CD4-positive, alpha-beta T cell treated with Interleukin-4 for 1 hour (primary cell): ENCODE measurements at places on chromosomes 6 and 20.

DNA sequence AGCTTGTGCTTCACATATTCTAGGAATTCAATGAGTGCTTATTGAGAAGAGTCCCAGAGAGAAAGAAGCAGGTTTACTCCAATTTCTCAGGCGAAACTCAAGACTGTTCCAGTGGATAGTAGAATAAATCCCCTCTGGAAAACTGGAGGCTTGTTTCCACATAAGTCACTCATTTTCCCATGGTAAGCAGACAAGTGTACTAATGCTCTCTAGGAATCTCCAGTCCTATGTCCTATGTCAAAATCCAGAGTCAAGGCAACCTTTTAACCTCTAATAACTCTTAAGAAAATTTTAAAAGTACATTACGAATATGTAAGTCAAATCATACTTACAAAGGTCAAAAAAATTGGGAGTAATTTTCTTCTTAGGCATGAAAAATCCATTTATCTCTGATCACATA is 35.2 kb downstream of the SMLR1 start:
- no peak for DNase-seq

DNA sequence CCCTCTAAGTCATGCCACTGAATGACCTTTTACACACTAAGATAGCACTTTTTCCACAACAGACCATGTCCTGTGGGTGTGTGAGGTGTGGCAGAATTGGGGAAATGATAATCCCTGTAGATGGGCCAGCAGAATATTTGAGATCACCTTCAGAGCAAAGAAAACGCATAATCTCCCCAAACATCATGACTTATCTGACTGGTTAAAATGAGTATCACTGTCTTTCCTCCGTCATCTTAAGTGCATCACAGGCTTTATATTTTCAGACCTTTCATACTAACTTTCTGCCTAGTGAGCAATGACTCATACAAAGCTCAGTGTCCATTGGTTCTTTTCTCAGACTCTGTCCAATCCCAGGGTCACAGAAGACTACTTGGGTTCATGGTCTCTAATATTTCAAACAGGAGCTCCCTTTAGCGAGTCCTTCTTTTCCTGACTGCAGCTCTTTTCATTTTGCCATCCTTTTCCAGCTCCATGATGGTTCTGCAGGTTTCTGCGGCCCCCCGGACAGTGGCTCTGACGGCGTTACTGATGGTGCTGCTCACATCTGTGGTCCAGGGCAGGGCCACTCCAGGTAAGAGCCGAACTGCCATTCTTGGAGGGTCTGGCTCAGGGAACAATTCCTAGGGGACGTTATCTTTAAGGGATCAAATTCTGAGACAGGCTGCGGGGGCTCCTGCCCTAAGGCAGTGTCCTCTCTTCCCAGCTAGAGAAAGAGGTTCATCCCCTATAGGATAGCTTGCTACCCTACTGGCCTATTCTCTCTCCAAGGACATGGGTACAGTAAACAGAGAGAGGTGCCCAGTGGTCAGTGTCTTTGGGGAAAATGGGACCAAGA is at the start of gene HLA-DPB1:
Gene HLA-DPB1, plus strand, starts transcription at position 423 of the 838 bp plus-strand sequence. Its CDS starts 52 bp downstream, at position 475.
- DNase-seq, result peak; percentile 66

DNA sequence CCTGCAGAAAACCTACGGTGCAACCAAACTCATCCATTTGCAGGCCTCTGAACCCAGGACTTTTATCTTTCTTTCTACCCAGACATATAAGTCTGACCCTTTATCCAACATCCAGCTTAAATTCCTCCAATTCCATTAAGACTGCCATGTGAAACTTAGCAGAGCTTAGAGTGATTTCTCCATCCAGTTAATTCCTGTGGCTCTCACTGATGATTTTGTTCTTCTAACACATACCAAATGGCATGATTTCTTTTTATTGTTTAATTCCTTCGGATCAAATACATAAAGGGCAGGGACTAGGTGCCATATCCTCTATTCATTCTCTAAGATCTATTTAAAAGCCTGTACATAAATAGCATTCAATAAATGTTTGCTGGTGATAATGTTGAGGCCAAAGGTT is 92.9 kb downstream of the TASP1 start:
- no peak for DNase-seq

DNA sequence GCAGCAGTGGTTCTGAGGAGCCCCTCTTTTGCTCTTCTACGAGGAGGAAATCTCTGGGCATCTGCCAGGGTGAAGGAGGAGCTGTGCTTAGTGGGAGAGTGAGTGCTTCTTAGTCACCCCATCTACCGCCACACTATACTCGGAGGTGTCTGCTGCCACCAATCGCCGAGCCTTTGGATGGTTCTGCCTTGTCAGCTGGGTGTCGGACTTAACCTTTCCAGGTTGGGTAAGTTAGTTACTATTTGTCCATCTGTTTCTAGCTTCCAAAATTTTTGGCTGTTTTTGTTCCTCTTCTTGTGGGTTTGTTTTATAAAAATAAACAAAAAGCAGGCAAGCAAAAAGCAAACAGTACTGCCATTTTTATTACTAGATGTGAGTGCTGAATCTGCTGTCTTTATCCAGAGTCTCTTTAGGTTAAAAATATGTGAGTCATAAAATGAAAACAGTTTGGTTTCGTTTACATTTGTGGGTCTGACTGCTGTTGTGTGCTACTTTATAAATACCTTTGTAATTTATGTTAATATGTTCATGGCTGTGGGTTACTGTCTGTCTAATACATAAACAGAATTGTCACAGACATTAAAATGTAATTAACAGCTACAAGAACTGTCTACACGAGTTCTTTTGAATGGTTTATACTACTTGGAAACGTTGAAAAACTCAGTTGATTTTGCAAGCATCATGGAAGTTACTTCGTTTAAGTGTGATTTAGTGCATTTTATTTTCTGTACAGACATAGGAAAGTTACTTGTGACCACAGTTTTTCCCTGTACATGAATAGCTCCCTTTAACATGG is 89.2 kb downstream of the ARID1B start:
- no peak for DNase-seq

- DNase-seq, result no peak
Observed at GRCh38 chr6:145502416-145502815, 232.9 kb downstream of the EPM2A start.

GRCh38 chr6:152293404-152293803 is 343.8 kb downstream of the SYNE1 start:
- no peak for DNase-seq

GRCh38 chr20:47280228-47280627 is 76.3 kb downstream of the ZMYND8 start:
- DNase-seq, result no peak

DNA sequence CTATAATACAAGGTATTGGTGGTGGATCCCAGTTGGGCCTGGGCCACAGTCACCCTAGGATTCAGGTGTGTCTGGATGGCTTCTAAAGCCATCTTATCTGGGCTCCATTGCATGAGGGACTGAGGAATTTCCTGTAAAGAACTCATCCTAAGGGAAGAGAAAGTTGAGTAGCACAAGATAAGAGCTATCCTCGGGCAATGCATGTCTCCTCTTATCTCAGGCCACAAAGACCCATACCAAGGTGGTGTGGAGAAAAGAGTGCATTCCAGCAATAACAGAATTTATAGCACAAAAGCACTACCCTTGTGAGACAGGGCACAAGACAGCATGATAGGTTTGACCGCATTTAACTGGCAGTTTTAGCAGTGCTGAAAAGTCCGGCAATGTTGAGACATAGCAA is 14.3 kb upstream of the MTRF1L start:
- DNase-seq, result no peak

- no peak for DNase-seq
Observed at GRCh38 chr6:83303426-83303825, 110.3 kb downstream of the RWDD2A start.

GRCh38 chr6:25769983-25770382 is 15.4 kb downstream of the SLC17A4 start:
- DNase-seq, result no peak

DNA sequence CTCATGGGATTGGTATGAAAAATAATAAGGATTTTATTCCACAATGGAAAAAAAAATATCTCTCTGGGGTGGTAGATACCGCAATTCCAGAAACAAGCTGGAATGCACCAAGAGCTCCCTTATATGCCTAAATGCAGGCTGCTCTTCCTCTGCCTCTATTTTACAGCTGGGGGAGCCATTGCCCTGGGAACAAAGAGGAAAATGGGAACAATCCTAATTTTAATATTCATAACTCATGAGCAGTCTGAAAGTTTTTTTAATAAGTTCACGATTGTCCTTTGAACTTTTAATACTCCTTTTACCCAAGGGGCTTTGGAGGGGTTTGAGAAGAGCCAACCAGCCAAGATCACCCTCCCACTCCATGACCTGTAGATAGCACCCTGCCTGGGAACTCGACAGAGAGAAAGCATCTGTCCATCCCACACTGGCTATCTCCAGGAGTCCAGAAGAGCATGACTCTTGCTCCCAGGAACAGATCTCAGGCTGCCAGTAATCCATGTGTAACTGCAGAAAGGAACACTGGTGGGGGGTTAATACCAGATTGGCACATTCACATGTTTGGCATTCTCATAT is 74.7 kb downstream of the CD83 start:
- DNase-seq, result no peak

DNA sequence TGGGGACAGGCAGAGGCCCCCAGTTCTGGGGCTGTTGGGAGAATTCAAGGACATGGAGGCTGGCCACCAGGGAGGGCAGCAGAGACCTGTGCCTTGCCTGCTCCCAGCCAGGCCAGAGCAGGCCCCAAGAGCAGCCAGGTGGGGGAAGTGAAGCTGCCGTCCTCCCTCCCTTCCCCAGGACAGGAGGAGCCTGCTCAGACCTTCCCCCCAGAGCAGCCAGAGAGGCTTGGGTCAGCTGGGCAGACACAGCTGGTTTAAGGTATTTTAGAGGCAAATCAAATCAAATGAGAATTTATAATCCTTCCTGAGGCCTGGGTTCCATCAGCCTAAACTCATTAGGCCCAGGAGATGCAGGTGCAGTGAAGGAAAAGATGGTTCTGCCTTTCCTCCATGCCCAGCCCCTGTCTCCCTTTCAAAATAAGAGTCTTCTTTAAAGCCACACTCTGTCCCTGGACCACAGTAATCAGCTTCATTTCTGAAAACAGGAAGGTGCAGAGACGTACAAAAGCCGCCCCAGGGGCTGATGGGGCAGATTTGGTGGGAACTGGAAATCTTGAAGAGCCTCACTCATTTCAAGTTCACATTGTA is 21.7 kb downstream of the BMP7 start:
- DNase-seq, result no peak

DNA sequence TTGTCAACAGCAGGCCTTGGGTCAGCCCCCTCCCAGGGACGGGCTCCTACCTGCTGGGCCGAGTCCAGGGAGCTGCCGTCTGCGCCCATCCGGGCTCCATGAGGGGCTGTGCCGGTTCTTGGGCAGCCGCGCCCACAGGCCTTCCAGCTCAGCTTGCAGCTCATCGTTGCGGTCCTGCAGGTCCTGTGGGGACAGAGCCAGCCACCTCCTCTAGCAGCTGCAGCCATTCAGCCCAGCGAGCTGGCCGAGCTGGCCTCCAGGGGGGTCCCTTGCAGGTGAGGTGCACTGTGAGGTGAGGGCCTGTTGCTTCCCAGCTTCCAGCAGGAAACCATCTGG is 74.4 kb downstream of the GINS1 start:
- no peak for DNase-seq

DNA sequence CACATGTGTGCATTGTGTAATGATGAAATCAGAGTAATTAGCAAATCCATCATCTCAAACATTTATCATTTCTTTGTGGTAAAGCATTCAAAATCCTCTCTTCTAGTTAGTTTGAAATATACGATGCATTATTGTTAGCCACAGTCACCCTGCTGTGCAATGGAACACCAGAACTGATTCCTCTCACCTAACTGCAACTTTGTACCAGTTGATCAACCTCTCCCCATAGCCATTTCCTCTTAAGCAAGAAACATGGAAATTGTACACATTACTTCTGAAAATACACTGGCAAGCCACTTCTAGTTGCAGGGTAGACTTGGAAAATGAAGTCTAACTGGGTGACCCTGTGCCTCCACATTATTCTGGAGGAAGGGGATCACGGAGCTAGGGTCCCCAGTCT is 58.1 kb upstream of the ESR1 start:
- no peak for DNase-seq

DNA sequence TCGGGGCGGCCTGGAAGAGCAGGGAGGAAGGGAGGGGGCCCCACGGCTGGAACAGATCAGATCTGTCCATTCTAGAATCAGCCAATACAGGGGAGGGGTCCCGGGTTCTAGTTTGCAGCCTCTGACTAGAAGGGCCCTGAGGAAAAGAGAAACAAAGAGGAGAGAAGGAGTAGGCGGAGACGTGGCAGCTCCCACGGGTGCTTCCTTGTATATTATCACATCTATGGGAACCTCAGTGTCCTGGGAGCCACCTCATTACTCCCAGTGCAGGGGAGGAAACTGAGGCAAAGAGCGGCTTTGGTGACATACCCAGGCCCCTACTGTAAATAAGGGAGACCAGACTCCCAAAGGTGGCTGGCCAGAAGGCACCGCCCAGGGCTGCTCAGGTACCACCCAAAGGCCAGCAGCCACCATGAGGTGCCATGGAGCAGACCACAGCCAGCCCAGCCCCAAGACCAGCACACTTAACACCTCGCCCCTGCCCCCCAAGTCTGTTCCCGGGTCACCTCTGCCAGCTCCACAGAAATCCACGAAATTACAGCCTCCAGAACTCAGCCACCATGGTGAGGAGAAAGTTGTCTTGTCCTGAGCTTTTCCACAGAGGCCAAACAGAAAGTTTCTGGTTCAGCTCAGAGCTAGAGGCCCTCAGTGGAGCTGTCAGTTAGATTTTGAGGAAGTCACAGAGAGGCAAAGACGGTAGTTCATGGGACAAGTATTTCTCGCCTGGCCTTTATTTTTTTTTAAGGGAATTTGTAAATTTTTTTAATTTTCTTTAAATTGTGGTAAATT is 2.1 kb downstream of the ZC3H12D start:
- DNase-seq, result peak; percentile 28

DNA sequence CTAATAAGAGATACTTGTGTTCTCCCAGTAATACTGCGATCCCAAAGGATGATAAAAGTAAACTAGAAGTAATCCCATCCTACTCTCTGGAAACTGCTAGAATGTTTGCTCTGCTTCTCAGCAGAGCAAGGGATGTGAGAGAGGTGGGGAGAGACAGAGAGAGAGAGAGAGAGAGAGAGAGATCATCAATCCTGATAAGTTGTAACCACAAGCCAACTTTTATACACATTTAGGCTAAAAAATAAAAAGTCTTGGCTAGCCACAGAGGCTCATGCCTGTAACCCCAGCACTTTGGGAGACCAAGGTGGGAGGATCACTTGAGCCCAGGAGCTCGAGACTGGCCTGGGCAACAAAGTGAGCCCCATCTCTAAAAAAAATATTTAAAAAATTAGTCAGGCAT is 16.0 kb upstream of the TRIM38 start:
- DNase-seq, result no peak

DNA sequence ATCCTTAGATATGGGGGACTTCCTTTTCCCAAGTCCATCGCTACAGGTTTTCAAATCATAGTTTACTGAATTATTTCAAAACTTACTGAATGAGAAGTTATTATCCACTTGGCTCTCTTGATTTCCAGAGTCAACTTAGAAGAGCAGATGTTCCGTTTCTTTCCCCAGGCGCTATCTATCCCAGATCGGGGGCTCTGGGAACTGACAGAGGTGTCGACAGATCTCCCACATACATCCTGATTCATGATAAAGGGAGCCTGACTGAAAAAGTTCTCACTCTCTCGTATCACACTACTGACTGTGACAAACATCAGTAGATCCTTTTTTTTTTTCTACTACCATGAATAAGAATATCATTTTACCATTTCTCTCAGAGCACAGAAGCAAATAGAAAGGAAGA is 654.8 kb downstream of the RNF144B start:
- DNase-seq, result no peak

- no peak for DNase-seq
Observed at GRCh38 chr20:54844346-54844745, 369.0 kb downstream of the DOK5 start.

GRCh38 chr6:42509256-42509655 is 54.6 kb upstream of the UBR2 start:
- DNase-seq, result no peak

- no peak for DNase-seq
Observed at GRCh38 chr6:84854811-84855400, 90.5 kb upstream of the TBX18 start.
